WTC11 (cell line): ENCODE measurements at places on chromosomes 6 and 20.

- no peak for DNase-seq
Measured at GRCh38 chr6:112252571-112253497, 1.5 kb downstream of the LAMA4 start.

DNA sequence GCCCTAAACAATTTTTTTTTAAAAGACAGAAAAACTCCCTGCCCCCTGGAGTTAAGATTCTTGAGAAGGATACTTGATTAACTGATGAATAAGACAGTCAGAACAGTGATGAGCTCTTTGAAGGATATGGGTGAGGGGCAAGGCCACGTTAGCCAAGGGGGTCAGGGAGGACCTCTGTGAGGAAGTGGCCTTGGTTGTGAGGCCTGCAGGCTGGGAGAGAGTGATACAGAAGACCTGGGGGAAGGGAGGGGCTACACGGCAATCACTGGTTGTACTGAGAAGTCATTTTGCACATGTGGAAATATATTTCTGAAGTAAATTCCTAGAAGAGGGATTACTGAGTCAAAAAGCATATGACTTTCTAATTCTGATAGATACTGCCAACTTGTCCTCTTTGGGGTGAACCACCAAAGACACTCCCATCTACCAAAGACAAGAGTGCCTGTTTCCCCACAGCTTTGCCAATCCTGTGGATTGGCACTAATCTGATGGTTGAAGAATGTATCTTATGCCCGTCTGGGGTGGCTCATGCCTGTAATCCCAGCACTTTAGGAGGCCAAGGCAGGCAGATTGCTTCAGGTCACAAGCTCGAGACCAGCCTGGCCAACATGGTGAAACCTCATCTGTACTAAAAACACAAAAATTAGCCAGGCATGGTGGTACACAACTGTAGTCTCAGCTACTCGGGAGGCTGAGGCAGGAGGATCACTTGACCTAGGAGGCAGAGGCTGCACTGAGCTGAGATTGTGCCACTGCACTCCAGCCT, 22.3 kb upstream of the BCAS4 start:
- no peak for DNase-seq

GRCh38 chr6:115666997-115667396, 393.7 kb downstream of the FRK start:
- no peak for DNase-seq

DNA sequence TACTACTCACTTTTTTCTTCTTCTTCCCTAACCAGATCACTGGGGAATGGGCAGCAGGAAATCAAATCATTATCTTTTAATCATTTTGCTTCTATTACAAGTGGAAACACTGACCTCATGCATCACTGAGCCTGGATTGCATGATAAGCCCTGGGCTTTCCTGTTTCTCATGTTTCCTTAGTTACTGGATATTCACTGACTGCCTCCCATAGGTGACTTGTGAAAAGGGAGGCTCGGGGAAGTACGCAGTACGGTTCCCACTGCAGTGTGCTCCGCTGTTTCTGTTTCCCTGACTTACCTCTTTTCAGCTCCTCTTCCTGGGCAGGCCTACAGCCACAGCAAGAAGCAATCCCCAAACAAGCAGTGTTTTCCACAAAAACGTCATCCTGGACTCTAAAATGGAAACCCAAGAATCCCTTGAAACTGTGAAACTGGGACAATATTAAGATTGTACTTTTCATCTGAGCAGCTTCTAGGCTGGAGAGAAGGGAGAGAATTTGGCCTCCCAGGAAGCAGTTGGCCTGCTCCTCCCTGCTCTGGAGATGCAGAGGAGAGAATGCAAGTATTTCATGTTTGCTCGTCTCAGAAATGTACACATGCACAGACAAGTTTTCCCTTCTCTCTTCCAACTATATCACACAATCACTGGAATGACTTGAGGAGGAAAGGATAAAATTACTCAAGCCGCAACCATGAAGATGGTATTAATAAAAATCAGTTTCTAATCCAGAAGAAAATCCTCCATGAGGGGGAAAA, 13.1 kb downstream of the BTNL2 start:
- DNase-seq = no peak

- DNase-seq = no peak
Measured at GRCh38 chr6:90217506-90218127, 79.0 kb downstream of the BACH2 start.

DNA sequence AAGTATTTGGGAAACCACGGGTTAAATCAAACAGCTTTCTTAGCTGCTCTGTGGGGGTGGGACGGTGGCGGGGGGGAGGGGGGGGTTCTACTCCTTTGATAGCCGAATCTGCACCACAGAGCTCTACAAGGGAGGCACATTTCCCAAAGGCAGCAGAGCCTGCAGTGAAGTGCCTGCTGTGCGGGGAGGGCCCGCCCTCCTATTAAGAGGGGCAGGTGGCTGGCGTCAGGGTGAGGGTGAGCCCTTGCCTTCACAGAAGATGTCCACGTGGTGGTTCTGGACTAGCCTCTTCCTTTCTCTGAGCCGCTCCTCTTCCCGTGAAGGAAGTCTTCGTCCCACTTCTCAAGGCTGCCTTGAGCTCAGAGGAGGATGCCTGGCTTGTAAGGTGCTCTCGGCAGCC, 174.9 kb upstream of the THBS2 start:
- no peak for DNase-seq

DNA sequence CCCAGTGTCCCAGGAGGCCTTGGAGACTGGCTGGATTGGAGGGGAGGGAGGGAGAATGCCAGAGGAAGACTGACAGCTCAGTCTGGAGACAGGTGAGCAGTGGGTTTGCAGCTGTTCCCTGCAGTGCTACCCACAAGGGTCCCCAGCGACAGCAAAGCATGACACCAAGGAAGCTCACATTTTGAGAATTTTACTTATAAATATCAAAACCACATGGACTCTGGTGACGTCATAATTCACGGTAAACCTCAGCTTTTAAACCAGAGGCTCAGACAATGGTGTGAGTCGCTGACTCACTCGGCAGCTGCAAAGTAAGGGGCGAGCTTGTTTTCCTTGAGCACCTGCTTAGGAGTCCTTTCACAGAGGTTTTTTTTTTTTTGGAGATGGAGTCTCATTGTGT, 65.2 kb downstream of the THBS2 start:
- no peak for DNase-seq

DNA sequence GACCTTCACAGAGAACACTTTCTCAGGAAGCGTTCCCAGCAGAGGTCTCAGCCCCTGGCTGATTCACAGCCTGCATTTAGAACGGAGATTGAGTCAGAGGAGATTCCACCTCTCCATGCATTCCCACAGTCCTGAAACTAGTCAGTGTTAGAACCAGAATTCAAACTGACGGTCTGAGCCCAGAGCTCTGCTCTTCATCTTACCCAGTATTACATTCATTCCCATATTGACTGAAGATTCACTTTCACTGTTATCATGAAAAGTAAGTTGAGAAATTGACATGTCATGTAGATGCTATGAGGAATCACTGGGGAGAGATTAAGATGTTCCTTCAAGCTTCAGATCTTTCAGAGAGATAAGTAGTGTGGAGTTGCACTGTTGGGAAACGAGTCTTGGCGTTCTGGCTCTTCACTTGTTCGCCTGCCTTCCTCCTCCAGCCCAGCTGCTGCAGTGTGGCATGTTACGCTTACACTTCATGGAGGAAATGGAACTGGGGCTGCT, 28.3 kb downstream of the MAS1 start:
- no peak for DNase-seq

- DNase-seq = no peak
Measured at GRCh38 chr20:59575653-59576052, 28.7 kb upstream of the PHACTR3 start.

DNA sequence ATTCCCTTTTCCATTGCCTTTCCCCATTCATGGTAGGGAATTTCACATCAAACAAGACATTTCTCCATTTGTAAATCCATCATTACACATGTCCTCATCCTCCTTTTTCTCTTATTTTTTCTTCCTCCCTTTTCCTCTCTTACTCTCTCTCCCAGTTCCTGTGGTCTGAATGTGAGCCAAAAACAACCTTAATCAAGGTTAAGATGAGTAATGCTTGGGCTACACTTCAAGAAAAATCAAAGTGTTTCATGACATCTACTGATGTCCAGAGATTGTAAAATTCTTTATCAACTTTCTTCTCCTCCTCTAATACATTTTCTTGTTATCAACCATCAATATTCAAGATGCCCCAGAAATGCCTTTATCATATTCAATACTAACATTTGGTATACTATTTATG, 208.0 kb upstream of the PRND start:
- DNase-seq = no peak

GRCh38 chr6:44868335-44868668, 459.8 kb upstream of the RUNX2 start:
- DNase-seq = no peak

DNA sequence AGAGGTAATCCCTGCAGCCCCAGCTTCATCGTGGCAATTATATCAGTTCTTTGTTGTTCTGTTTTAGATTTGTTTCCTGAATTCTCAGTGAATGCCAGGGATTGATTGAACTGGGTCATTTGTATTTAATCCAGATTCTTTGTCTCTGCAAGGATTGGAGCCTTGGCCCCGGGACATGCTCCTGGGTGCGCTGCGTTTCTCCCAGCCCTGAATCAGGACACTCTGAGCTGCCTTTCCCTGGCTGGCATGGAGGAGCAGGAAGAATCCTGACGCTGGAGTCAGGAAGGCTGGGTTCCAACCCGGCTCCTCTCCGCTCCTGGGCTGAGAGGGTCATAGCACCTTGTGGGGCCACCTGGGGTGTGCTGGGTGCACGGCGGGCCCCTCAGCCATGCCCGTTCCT, 545.6 kb downstream of the QKI start:
- no peak for DNase-seq

DNA sequence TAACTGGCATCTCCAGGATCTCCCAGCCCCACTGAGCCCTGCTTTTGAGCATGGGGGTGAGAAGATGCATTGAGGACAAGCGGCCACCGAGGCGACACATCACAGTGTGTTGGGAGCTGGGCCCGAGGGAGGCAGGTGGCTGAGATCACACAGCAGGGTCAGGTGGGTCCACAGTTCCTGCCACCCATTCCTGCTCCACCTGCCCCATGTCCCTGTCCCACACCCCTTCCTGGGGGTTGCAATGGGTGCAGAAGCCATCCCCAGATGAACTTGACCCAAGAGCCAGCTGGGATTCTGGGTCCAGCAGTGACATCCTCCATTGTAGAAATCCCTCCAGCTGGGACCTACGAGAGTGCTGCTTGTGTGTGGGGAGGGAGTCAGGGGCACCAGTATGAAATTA, 1.0 kb downstream of the TGM2 start:
- DNase-seq = no peak

GRCh38 chr20:47984437-47984836, 199.2 kb upstream of the SULF2 start:
- no peak for DNase-seq

DNA sequence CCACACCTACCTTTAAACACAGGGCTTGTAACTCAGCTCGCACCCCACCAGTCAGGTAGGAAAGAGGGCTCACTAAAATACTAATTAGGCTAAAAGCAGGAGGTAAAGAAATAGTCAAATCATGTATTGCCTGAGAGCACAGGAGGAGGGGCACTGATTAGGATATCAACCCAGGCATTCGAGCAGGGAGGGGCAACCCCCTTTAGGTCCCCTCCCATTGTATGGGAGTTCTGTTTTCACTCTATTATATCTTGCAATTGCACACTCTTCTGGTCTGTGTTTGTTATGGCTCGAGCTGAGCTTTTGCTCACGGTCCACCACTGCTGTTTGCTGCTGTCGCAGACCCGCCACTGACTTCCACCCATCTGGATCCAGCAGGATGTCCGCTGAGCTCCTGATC, 657.2 kb downstream of the PRIM2 start:
- DNase-seq = no peak

- DNase-seq = no peak
Measured at GRCh38 chr20:8388707-8389106, 256.6 kb downstream of the PLCB1 start.

DNA sequence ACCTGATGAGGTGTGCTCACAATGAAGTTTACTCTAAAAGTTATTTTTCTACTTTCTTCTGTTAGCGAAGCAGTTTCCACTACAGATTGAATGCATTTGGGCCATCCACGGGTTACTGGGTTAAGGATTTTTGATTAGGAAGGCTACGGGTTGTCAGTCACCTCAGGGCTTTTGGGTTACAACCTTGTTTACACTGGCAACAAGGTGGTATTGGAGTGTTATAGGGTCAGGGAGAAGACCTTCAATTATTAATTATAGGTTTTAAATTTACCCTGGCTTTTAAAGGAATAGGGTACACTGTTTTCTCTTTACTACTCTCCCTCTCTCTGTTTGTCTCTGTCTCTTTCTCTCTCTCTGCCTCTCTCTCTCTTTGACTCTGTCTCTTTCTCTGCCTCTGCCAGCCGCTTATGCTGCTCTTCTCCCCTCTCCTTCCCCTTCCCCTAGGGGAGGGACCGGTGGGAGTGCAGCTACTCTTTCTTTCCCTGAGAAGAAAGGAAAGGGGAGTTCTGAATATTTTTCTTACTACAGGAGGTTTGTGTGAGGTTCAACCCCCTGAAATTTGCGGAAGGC, 40.2 kb upstream of the AGPAT4 start:
- DNase-seq = no peak

DNA sequence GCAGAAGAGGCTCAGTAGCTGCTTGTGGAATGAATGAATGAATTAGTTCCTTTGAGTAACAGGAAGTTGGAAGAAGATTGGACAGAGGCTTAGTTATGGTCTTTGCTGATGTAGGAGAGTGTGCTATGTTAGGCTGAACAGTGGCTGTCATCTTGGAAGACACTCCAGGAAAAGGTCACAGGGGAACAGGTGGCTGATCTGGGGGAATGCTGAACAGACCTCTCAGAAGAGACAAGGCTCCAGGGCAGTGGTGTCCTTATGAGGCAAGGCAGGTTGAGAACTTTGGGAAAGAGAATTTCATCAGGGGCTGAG, 62.3 kb downstream of the UTRN start:
- no peak for DNase-seq

DNA sequence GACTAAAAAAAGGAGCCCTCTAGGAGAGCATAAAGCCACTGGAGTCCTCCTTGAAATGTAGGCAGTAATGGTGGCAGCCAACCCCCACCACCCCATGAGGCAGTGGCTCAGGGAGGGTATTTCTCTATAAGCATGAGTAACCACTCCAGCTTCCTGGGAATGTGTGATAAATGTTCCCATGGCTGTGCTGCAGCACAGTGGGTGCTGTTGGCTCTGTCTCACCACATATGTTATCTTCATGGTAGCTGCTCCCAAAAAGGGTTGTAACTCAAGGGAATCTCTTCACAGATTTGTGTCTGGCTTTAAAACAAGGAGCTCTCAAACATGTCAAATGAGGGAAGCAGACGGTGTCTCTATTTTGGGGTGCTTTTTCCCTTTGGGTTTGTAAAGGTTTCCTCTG, 7.5 kb upstream of the PHACTR1 start:
- no peak for DNase-seq

DNA sequence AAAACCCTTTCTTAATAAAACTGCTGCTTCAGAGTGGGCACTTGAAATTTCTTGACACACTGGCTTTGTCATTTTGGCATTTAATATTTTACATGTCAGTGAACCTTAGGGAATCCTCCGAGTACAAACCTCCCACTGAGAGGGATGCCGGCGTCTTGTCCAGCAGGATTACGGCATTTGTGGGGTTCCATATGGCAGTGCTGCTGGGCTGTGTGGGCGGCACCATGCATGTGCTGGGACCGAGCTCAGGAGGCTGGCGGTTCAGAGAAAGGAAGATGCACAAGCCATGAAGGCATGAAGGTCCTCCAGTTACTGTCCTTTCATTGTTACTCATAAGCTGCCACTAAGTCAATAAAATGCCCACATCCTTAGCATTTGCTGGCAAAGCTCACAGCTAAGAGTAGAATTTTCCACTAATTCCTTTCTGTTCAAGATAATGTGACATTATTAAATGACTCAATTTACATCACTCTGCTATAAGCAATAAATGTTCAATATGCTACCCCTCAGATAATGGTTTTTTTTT, 61.4 kb downstream of the LY86 start:
- no peak for DNase-seq

GRCh38 chr20:21387528-21387927, 9.8 kb downstream of the NKX2-4 start:
- no peak for DNase-seq
